Activated naive CD4-positive, alpha-beta T cell (primary cell): ENCODE measurements at places on chromosomes 7 and 10.

- DNase-seq, result no peak
These were observed 383.9 kb downstream of the AUTS2 start for GRCh38 chr7:69982197-69982596.

DNA sequence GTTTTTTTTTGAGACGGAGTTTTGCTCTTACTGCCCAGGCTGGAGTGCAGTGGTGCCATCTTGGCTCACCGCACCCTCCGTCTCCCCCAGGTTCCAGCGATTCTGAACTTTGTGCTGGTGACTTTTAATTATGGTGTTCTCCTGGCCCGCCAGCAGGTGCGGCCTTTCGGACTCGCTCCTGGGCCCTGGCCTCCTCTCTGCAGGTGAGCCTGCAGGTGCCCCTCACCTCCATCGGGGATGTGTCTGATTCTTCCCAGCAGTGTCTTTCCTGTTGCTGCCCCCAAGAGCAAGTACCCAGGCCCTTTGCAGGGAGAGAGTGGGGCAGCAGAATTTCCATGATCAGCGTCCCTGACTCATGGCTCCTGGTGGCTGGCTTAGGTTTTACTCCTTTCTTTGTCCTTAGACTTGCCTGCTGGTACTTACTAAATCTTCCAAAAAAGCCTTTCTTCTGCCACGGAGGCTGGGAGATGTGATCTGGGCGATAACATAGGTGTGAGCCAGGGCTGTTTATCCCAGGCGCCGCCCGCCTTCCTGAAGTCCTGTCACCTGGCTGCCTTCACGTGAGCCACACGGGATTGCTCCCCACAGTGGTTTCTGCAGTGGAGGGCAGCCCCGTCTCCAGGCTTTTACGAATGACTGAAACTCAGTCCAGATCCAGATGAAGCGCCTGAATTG is 10.7 kb downstream of the WIPI2 start:
- DNase-seq, result no peak

DNA sequence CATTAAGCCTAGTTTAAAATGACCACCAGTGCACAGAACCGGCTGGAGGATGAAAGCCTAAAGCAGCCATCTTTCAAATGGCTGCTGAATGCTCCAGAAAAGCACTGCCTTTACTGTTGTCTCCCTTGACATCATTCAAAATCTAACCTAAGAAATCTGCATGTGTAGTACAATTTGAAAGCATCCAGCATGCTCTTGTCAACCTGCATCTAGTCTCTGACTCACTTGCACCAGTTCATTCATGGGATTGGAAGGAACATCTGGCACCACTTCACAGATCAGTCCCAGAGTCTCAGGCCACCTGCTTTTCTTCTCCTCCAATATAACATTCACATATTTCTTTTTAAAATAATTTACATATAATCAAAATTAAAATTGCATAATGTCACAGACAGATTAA is 76.2 kb downstream of the RNF133 start:
- no peak for DNase-seq

DNA sequence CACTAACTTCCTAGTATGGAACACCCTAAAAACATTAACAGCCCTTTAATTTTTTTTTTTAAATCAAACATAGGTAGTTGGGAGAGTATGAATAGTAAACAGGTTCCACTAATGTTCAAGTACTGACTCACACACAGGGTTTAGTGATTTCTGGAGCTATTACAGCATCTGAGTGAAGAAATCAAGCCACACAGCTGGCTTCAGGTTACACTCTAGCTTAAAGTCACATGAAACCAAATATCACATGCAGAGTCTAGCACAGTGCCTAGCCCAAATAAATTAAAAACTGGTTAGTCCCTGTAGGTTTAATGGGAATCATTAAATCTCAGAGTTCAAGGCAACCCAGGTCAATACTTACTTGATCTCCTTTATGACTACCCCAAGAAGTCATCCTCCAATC is 11.6 kb downstream of the PANK1 start:
- DNase-seq, result no peak

DNA sequence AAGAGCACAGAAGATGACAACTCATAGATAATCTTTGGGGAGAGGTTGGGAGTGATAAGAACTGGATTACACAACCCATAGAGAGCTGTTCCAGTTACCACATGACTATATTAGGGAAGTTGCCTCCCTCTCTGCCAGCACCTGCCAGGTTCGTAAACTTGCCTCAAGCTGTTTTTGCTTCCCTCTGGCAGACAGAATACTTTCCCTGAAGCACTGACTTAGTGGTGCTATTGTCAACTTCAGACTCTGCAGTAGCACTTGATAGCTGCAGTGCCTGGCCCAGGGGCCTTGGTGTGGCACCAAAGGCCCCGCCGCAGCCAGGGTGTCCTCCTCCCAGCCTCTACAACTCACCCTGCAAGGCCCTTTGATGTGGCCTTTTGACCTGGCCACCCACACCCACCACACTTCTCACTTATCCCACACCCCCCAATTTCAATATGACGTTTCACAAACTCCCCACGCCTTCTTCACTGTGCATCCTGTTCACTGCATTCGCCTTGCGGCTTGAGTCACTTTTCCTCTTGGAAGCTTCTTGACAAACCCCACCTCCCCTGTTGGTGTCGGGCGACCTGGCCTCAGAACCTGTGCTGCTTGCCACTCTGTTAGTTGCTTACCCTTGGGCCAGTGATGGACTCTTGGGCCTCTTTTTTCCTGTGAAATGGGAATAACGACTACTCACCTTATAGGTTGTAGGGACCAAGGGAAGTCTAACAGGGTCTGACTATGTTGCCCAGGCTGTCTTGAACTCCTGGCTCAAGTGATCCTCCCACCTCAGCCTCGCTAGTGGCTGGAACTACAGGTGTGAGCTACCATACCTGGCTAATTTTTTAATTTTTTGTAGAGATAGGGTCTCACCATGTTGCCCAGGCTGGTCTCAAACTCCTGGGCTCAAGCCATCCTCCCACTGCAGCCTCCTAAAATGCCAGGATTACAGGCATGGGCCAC is 50.2 kb upstream of the PODXL start:
- no peak for DNase-seq

GRCh38 chr7:12870219-12870618 is 182.8 kb downstream of the ARL4A start:
- no peak for DNase-seq

- DNase-seq, result no peak
These were observed 14.7 kb downstream of the COL1A2 start for GRCh38 chr7:94409200-94409948.

DNA sequence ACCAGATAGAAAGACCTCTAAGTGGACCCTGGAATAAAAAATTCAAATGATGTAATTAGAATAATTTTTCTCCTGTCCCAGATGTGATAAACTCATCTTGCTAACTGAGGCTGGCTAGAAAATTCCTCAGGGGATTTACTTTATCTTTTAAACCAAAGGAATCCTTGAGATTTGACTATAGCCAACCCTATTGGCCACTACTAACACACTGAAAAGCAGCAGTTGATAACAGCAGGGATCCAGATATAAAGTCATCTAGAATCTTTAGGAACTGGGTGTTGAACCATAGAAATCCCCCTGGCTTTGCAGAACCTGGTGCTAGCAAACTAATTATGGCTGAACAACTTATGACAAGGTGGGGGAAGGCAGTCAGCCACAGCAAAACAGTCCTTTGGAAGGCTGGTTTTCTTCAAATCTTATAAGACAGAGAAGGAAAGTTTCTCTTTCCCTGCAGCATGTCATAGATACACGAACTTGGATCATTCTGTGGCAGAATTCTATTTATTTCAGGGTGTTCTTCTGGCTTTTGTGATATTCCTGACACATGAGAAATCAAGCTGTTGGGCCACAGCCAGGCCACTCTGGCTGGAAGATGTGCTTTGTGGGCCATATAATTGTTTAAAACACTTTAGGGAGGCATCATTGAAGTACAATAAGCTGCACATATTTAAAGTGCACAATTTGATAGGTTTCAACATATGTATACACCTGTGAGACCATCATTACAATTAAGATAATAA is 643.6 kb downstream of the SORCS3 start:
- DNase-seq, result no peak

DNA sequence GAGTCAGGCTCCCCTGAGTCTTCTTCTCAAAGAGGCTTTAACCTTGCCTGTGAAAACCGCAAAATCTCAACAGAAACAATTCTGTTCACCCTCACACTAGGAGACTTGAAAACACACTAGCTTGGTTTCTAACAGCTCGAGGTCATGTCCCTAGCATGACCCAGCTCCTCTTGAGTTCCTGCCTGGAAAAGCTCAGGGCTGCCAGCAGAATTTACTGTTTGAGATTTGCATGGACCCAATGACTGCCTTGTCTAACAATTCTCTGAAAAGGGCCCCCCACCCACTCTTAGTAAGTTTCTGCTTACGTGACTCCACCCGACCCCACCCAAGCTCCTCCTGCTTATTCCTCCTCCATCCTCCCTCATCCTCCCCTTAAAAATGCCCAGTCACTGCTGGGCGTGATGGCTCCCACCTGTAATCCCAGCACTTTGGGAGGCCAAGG is 85.1 kb upstream of the KMT2C start:
- DNase-seq, result no peak

- DNase-seq, result no peak
These were observed 23.4 kb downstream of the ACSM6 start for GRCh38 chr10:95217476-95217875.
